ENCODE measurements at places on chromosomes 5 and 9.
A peak's percentile ranks its signal among the peaks of the same experiment; 100 is the strongest.

- DNase-seq, result no peak
Measured at GRCh38 chr9:126678989-126679388, 65.3 kb downstream of the LMX1B start.

DNA sequence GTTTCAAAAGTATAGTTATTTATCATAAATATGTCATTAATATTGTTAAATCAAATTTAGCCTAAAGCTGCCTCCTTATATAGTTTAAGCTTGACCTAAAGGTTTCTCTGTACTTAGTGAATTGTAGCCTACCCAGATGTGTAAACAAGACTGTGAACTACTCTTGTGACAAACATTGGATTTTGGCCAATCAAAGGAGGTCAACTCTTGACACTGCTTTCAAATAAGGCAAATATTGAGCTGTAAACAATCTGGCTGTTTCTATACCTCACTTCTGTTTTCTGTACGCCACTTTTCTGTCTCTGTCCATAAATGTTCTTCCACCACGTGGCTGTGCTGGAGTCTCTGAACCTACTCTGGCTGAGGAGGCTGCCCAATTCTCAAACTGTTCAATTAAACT, 51.2 kb downstream of the FXN start:
- DNase-seq, result no peak

DNA sequence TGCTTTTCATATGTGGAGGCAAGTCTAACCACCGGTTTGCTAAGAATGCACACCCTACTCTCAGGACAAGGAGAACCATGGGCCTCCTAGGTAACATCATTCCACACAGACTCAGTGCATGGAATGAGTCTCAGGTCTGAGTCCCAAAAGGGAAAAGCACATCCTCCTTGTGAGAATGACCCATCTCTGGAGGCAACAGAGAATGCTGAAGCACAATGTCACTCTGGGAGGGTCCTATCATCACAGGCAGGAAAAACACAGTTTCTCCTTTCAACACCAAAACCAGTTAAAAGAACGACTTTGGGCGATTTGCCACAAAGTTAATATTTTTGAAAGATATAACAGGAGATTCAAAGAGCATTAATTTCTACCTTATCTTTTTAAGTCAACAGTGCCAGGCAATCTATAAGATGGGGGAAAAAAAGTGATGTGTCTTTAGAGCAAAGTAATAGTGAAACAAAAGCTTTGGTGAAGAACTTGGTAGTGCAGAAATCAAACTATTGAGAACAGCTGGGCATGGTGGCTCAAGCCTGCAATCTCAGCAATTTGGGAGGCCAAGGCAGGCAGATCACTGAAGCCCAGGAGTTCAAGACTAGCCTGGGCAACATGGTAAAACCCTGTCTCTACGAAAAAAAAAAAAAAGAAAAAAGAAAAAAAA, 97.3 kb downstream of the OXCT1 start:
- no peak for DNase-seq

DNA sequence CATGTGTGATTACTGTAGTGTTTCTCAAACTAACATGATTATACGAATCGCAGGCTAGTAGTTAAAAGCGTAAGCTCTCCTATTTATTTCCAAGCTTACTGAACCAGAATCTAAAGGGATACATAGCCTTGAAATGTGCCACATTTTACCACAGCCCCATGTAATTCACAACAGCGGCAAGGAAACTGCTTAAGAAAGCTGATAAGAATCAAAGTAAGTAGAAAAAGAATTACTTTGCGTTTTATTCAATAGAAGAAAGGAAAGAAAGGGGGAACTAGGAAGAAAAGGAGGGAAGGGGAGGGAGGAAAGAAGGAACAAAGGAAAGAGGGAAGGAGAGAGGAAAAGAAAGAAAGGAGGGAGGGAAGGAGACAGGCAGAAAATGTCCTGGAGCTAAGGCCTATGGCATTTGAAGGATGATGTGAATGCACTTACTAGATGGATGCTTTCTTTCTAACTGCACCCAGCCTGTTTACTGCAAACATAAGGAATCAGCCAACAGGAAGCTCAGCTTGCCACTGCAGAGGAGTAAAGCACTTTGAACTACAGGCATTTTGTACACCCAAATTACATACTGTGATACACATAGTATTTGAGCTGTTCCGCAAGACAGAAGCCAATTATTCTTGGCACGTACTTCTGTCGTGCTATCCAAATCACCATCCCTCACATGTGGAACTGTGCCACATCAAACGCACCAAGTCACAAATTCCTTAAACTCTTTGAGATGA, 521.7 kb downstream of the RAB3C start:
- DNase-seq, result no peak

DNA sequence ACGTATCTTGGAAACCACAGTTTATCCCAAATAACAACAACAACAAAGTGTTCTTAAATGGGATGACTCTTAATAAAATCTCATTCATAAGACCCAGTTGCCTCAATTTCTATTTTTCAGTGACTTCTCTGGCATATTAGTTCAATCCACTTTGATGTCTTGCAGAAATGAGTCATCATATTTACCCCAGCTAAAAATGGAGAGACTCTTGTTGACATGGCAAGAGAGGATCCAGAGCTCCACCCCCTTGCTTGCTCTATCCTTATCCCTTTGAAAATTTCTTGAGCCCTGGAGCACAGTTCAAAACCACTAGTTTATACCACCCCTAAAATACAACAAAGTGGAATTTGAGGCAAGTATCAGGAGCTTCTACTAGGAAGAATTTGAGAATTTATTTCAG, 20.8 kb downstream of the VCAN start:
- no peak for DNase-seq

DNA sequence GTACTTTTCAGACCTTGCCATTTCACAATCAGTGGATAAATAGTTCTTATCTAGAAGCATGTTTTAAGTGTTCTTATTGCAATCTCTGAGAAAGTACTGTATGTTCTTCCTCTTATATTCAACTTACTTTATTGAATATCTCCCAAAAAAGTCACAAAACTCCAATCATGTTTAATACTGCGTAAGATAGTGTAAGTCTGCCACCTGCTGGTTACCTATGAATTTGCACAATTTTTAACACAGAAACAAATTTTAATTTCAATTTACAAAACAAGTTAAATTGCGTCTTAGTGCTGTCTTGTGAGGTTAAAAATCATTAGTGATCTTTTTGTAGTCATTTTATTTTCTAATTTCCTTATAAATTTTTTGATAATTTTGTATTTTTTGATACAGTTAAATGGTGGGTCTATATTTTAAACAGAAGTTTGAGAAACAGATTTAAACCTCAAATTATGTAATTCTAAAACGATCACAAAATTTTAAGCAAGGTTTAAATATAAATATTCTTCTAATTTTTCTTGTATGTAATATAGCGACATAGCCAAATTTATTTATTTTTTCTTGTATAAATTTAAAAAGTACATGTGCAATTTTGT, 115.8 kb downstream of the EMB start:
- DNase-seq, result no peak

GRCh38 chr5:132754947-132755346, 7.7 kb downstream of the CCNI2 start:
- no peak for DNase-seq

- DNase-seq, result no peak
Measured at GRCh38 chr5:100676817-100677631, 141.8 kb downstream of the FAM174A start.

- DNase-seq, result peak; percentile 26
Measured at GRCh38 chr5:52786949-52787599, 642 bp upstream of the ITGA1 start.

- DNase-seq, result peak; percentile 20
Measured at GRCh38 chr5:1827886-1828397, 26.7 kb downstream of the NDUFS6 start.

DNA sequence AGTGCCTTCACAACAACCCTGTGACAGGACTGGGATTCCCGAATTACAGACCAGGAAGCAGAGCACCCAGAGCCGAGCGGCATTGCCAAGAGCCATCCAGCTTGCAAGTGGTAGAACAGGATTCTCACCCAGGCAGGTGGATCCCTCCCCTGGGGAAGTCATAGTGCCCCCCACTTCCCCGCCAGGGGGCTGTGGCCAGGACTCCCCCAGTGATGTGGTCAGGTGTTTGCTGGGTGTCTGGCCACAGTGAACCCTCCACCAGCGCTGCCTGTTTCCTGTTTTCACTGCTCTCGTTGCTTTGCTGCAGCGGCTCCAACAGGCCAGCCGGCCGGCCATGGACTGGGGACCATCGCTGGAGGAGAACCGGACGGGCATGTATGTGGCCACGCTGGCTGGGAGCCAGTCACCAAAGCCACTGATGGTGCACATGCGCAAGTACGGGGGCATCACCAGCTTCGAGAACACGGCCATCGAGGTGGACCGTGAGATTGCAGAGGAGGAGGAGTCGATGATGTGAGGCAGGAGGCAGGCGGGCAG, 19.3 kb downstream of the SLC6A7 start:
- DNase-seq, result no peak

DNA sequence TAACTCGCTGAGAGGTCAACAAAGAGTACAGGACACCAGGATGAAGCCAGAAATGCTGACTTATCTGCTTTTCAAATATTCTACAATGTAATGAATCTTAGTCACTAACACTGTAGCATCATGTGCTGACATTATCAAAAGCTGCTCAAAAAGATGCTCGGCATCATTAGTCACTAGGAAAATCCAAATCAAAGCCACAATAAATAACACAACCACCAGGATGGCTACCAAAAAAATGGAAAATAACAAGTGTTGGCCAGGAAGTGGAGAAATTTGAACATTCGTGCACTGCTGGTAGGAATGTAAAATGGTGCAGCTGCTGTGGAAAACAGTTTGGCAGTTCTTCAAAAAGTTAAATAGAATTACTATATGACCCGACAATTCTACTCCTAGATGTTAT, 269.1 kb downstream of the GLIS3 start:
- DNase-seq, result no peak

DNA sequence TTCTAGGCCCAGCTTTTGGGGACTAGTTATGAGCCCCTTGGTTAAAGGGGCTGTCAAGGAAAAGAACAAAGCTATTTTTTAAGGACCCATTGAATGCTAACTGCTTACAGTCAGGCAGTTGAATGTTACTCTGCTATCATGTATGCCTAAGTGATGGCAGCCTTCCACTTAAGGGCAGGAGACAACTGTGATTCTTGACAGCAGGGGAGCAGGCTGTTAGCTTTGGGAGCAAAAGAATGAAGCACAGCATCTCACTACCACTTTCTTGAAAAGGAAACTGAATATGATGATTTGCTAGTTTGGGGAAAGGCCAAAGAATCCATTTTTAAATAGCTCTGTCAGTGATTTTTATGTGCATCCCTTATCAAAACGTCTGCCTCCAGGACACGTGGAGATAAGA, 221.6 kb downstream of the SH3GL2 start:
- DNase-seq, result no peak

DNA sequence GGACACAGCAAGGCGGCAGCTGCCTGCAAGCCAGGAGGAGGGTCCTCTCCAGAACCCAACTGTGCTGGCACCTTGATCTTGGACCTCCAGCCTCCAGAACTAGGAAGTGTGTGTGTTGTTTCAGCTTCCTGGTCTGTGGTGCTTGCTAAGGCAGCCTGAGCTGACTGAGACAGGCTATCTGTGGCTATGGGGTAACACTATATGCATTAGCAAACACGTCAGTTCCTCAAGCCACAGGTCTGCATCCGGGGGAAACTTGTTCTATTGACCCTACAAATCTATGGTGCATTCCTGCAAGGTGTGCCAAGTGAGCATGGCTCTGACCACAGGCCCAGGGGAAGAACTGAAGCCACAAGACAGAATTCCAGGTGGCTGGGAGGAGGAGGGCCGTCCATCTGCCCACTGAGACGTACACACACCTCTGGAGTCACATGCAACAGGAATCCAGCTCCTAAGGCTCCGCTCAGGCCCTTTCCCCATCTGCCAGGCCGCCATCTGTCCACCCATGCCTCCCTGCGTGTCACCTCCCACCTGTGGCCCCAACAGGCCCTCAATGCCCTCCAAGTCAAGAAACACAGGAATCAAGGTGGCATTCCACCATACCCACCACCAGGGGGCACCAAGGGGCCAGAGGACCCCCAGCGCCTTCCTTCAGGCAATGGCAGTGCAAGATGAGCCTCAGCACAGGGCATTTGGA, 174.9 kb downstream of the ROR2 start:
- DNase-seq, result peak; percentile 48

- DNase-seq, result no peak
Measured at GRCh38 chr5:161385027-161385426, 161.5 kb downstream of the GABRB2 start.

GRCh38 chr9:127358023-127358535, 38.9 kb upstream of the SLC2A8 start:
- DNase-seq, result no peak

GRCh38 chr5:55063220-55063863, 39.1 kb upstream of the GZMA start:
- no peak for DNase-seq

DNA sequence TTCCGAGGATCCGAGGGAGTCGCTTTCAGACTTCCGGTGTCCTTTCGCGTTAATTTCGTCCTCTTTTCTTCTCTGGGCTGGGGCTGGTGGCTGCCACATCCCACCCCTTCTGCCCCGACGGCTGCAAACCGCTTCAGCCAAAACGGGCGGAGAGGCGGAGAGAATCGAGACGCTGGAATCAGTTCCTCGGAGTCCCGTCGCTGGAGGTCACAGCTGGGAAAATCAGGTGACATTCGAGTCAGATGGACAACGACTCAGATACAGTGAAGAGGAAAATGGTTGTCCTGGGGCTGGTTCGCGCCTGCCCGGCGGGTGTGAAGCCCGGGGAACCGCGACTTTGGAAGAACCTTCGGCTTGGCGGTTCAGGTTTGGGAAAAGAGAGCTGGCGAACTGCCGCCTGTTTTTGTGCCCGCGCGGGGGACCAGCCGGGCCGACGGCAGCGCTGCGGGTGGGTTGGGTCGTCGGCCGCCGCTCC, 8.9 kb upstream of the NKX2-5 start:
- DNase-seq, result no peak

- no peak for DNase-seq
Measured at GRCh38 chr9:137951597-137952490, 74.3 kb downstream of the CACNA1B start.

GRCh38 chr5:10699987-10700386, 61.0 kb downstream of the DAP start:
- no peak for DNase-seq

DNA sequence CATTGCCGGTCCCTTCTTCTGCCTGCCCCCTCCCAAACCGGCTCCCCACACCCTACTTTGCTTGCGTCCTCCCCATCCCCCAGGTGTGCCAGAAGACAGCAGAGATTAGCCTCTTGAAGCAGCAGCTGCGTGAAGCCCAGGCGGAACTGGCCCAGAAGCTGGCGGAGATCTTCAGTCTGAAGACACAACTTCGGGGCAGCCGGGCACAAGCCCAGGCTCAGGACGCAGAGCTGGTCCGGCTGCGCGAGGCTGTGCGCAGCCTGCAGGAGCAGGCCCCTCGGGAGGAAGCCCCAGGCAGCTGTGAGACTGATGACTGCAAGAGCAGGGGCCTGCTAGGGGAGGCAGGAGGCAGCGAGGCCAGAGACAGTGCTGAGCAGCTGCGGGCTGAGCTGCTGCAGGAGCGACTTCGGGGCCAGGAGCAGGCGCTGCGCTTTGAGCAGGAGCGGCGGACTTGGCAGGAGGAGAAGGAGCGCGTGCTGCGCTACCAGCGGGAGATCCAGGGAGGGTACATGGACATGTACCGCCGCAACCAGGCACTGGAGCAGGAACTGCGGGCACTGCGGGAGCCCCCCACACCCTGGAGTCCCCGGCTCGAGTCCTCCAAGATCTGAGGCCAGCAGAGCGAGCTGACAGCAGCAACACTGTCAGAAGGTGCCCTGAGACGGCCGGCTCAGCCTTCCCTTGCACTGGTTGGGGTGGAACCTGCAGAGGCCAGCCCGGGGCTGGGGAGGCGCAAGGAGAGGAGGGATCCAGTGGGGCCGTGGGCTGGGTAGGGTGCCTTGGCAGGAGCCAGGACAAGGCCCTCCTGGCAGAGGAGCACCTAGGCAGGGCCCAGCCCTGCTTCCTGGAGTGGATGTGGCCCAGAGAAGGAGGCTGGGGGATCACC, 8.3 kb downstream of the N4BP3 start:
- no peak for DNase-seq

GRCh38 chr5:141615991-141616720, 2.6 kb downstream of the DIAPH1 start:
- DNase-seq, result no peak
